ENCODE measurements at places on chromosomes 12 and 14. TPM values are rescaled to one million over a fixed set of nuclear protein-coding genes. Genes with fewer than 3 reads are reported as not detected.

GRCh38 chr14:92916201-92916600 lies 6.7 kb upstream of the CHGA start:
- no peak overlapping the region for H3K4me3 ChIP-seq
- DNase-seq = no peak
- no peak overlapping the region for H3K27ac ChIP-seq
- peaks cover 3% of the 10 kb centered on the region for H3K27me3 ChIP-seq
- no peaks in the 10 kb centered on the region for H3K4me1 ChIP-seq

The RABGGTA gene
- 34.3 TPM for total RNA-seq

The CYP46A1 gene
- total RNA-seq = not detected

DNA sequence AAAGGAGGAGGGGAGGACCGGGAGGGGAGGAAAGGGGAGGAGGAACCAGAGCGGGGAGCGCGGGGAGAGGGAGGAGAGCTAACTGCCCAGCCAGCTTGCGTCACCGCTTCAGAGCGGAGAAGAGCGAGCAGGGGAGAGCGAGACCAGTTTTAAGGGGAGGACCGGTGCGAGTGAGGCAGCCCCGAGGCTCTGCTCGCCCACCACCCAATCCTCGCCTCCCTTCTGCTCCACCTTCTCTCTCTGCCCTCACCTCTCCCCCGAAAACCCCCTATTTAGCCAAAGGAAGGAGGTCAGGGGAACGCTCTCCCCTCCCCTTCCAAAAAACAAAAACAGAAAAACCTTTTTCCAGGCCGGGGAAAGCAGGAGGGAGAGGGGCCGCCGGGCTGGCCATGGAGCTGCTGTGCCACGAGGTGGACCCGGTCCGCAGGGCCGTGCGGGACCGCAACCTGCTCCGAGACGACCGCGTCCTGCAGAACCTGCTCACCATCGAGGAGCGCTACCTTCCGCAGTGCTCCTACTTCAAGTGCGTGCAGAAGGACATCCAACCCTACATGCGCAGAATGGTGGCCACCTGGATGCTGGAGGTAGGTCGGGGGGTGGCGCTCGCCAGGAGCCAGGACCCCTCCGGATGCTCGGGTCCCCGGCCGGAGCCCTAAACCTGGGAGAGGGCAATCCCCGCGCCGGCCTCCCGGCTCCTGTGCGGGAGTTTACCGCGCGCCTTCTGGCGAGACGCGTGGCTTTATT lies at the start of gene CCND2:
CCND2 (plus strand) TSS at position 111 of the 744 bp plus-strand sequence; CDS start at position 390, 279 bp downstream.
- peaks cover 33% of the 10 kb centered on the region for H3K4me1 ChIP-seq
- no peaks in the 10 kb centered on the region for H3K27me3 ChIP-seq
- H3K36me3 ChIP-seq = peaks cover 50% of the 10 kb centered on the region
- DNase-seq = peak; percentile 92
- H3K27ac ChIP-seq = peak within 1 kb of the TSS; percentile 100

The LRRC43 gene
- total RNA-seq = 0.67 TPM

- H3K27ac ChIP-seq = no peak overlapping the region
- no peak for DNase-seq
- H3K4me1 ChIP-seq = no peaks in the 10 kb centered on the region
- H3K4me3 ChIP-seq = no peak overlapping the region
- no peaks in the 10 kb centered on the region for H3K27me3 ChIP-seq
These were observed 504.1 kb upstream of the ATXN7L3B start for GRCh38 chr12:74033531-74033930.

DNA sequence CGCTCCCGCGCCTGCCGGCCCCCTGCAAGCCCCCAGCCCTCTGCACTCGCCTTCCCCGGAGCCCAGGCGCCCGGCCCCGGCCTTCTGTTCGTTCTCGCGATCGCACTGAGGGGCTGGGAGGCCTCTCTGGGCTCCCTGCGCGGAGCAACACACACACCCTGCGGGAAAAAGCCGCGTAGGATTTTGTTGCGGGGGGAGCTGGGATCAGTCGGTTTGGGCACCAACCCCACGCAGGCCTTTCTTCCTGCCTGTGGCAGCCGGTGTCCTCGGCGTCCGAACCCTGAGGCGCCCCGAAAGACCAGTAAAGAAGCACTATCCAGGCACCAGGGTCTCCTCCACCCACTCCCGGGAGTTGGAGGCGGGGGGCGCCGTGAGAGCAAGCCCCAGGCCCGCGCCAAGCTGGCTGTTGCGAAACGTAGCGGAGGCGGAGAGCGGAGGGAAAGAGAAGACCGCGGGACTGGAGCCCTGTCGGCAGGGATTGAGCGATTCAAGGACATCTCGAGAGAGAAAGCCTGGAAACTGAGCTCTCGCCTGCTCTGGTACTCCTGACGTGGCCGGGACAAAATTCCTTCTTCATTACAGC lies 1.9 kb upstream of the HOXC5 start:
- H3K27ac ChIP-seq = no peak overlapping the region
- H3K4me3 ChIP-seq = no peak overlapping the region
- peaks cover 22% of the 10 kb centered on the region for H3K4me1 ChIP-seq
- no peaks in the 10 kb centered on the region for H3K36me3 ChIP-seq

The CAPZA3 gene
- total RNA-seq = not detected

Data from activated CD8-positive, alpha-beta memory T cell treated with anti-CD3 and anti-CD28 coated beads, Interleukin-2, amount 10 ng/mL, durations not matched to agents 7 days and 5 days (primary cell).